ENCODE measurements at places on chromosomes 11 and 22.
A peak's percentile ranks its signal among the peaks of the same experiment; 100 is the strongest.

DNA sequence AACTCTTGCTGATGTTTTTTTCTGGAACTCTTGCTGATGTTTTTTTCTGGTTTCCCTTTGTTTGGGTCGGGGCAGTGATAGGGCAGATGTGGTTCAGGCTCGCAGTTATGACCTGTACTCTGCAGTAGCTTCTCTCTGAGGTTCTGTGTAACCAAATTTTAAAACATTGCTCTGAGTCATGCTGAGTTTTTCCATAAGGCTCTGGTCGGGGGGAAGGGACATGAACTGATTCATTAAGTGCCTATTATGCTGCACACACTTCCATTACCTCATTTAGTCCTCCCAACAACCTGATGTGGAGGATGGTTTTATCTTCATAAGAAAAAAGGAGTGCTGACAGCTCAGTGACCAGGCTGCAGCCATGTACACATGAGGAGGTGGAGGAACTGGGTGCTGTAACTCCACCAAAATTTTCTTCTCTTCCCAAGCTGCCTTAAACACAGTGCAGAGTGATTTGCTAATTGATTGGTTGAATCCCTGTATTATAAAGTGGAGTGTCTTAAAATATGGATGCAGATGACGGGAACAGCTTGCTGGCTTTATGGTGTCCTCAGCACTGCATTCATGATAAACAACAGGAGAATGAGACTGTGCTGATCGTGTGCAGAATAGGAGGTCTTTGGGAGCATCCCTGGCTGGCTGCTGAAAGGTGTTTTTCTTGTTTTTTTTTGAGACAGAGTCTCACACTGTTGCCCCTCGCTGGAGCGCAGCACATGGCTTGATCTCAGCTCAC lies 19.1 kb downstream of the TNRC6B start:
- DNase-seq: no peak

DNA sequence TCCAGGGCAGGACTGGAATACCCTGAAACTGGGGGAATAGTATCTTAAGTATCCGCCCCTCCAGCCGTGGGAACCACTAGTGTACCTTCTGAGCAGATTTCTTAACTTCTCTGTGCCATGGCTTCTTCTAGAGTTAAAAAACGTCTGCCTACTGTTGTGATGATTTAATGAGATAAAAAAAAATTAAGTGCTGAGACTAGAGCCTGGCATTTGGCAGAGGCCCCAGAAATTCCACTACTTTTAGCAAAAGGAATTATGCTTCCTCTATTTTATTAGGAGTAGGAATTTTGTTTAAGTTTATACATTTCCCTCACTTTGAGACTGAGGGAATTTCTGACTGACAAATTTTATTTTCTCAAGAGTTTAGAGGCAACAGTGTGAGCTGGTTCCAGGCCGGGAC lies 371.2 kb upstream of the B3GAT1 start:
- DNase-seq: no peak

GRCh38 chr11:62664405-62665074 lies 470 bp downstream of the C11orf98 start:
- DNase-seq: peak; percentile 78

DNA sequence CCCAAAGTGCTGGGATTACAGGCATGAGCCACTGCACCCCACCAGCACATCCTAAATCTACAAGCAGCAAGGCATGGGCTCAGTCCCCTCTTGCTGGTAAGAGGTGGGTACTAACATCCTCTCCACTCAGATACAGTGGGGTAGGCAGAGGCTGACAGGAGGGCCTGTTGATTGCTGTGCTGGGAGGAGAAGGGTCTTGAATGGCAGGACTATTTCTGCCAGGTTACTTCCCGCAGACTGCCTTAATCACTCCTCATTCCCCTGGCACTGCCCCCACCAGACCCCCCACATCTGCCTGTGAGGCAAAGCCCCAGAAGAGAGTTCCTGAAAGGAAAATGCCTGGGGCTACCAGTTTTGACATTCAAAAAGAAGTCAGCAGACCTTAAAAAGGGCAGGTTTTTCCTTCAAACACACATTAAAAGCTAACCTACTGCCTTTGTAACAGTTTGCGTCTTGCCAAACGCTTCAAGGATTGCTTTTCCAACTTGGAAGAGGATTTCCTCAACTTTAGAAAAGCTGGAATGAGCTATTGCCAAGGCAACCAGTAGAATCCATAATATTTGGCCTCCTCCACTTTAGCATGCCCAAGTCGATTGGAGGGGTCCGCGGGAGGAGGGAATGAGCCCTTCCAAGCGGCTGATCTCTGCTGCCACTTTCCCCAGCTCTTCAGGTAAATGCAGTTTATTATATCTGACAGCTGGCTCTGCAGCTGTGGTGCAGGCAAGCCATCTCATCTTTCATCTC lies 62.0 kb downstream of the FDX1 start:
- DNase-seq: no peak

GRCh38 chr11:72683782-72684200 lies 9.6 kb upstream of the PDE2A start:
- no peak for DNase-seq

GRCh38 chr11:39990421-39990831 lies 1469.0 kb downstream of the LRRC4C start:
- no peak for DNase-seq

GRCh38 chr22:29855611-29856181 lies 17.6 kb upstream of the ASCC2 start:
- DNase-seq: no peak

GRCh38 chr11:66243782-66244535 lies 24.5 kb upstream of the RAB1B start:
- no peak for DNase-seq

Data from SW480 (cell line).